Fibroblast of skin of abdomen (primary cell): ENCODE measurements at places on chromosomes 5 and 9.

DNA sequence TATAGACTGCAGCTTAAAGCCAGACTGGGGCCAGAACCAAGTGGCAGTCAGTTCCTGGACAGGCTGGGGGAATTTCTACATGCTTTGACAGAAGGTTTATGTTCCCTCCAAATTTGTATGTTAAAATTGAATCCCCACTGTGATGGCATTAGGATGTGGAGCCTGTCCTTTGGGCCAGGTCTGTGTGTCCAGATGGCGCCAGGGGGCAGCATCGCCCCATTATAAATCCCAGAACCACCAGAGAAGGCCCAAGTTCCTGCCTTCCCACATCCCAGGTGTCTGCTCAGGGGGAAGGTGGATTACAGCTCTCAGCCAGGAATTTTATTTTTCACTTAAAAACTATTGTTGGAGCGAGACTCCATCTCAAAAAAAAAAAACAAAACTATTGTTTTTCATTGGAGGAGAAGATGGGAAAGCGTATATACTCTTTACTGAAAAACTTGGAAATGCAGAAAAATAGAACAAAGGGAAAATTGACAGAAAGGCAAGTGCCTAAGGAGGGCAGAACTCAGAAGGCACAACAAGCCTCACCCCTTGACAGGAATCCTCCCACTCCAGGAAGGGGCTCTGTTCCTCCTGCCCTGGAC lies 5.0 kb downstream of the IL3 start:
- DNase-seq, result peak; percentile 63

GRCh38 chr5:61673007-61673735 lies 341.1 kb downstream of the ZSWIM6 start:
- peak; percentile 6 for DNase-seq

DNA sequence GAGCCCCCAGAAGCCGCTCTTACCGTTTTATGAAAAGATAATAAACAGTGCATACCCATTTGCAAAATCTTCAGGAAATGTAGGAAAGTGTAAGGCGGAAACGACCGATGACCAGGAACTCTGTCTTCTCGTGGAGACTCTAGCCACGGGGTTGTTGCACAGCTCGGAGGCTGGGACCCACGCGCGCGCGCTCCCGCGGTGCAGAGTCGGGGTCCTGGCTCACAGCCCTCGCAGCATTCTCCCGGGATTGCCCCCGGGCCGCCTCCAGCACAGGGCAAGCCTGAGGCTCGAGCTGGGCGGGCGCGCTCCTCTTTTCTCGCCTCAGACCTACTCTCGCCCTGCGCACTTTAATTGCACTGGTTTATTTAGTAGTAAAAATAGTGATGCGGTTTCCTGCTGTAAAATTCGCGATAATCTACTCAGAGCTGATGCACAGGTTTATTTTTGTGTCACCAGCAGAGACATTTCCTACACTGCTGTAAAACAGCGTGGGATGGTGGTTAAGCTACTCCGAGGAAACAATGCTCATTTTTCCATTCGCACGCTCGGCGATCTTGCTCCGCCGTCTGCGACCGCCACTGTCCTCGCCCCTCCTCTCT lies 15.5 kb downstream of the TRIM7 start:
- no peak for DNase-seq

DNA sequence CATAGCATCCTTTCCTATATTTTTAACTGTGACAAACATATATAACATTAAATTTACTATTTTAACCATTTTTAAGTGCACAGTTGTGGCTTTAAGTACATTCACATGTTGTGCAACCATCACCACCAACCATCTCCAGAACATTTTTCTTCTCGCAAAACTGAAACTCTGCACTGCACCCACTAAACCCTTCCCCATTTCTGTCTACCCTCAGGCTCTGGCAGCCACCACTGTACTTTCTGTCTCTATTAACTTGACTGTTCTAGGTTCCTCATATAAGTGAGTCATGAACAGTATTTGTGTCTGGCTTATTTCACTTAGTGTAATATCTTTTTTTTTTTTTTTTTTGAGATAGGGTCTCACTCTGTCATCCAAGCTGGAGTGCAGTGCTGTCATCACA lies 25.5 kb downstream of the KCNMB1 start:
- no peak for DNase-seq

DNA sequence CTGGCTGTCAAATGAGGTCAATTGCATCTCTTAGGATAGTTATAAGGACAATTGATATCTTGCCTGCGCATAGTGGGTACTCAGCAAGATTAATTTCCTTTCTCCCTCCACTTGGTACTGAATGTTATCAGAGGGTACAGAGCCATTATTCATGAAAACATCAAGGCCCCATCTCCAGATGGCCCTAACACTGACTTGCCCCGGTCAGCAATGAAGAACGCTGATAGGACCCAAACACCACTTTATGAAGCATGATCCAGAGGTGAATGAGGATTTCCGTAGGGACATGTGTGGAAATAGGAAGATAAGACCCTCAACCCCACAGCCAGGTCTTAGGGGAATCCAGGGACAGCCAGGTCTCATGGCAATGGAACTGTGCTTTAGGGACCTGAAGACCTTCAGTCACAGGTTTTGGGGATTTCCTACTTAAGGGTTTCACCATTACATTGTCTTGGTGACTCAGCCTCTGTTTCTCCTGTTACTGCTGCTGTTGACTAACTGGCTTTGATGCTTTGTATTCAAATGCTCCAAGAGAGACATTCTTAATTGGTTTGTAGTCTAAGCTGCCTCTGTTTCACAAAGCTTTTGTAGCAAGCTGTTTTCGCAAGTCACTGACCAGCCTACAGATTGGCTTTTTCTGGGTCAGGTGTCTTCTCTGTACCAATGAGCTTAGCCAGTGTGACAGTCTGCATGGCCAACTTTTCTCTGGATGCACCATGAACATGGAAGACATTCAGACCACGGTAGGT lies 35.3 kb upstream of the IQGAP2 start:
- no peak for DNase-seq

DNA sequence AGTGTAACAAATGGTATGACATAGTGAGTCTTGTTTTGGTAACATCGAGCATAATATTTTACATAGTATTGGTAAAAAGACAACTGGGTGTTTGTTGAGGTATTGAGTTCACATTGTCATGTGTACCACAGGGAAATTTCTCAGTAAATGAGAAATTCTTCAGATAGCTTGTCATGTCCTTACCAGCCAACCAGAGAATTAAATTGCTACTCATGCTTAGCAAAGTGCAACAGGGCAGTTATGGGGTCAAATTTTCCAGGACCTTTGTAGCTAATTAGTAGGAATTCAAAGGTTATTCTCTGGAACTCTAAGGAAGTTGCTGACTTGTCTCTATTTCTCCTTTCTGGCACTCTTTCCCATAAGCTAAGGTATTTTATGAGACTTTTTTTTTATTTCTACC lies 595.7 kb downstream of the EFNA5 start:
- DNase-seq, result no peak

DNA sequence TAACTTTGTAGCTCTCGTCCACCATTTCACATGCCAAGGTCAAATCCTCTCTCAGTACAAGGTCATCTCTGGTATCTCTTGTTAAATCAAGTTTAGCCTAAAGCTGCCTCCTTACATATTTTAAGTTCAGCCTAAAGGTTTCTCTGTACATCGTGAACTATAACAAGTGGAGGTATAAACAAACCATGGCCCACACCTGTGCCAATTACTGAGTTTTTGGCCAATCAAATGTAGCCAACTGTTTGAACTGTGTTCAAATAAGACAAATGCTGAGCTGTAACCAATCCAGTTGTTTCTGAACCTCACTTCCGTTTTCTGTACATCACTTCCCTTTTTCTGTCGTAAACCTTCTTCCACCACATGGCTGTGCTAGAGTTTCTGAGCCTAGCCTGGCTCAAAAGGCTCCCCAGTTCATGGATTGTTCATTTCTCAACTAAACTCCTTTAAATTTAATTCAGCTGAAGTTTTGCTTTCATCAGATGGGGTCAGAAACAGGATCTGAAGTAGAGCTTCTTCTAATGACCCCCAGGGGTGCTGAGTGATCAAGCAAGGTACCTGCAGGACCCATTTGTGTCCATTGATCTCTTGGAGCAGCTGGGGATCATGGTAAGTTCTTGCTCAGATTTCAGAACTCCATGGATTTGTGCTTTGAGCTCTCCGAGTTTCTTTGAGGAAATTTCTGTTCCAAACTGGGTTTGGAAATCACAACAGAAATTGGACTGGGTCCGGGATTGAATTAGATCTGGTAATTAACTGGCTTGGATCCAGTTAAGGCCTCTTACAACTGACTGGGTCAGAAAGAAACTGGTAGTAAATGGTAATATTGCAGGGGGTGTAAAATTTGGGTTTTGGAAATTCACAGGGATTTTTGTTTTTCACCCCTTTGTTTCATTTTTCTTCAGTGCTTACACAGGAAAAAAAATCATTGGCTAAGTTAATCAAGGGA lies 11.0 kb upstream of the NANS start:
- DNase-seq, result no peak

DNA sequence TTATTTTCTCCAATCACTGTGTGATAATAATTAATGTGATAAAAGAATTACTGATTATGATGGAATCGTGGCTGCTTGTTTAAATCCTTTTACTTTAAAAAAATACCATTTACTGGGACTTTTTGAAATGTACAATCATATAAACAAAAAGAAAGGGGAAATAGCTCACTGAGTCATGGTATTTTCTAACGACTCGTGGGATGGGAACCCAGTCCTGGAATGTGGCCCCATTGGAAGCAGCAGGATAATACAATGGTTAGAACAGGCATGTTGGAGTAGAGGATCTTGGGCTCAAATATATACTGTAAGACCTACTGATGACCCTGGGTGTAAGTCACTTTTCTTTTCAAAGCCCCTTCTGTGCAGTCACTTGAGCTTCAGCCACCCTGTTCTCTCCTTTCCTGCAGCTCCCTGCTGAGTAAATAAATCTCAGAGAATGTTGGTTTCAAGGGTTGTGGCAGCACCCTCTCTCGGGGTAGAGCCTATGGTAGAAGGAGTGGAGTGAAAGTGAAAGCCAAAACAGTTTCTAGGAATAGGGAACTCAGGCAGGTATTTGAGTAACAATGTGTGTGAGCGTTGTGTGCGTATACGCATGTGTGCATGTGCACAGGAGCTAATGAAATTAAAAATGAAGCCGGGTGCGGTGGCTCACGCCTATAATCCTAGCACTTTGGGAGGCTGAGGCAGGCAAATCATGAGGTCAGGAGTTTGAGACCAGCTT lies 40.8 kb upstream of the LARP1 start:
- DNase-seq, result peak; percentile 50

DNA sequence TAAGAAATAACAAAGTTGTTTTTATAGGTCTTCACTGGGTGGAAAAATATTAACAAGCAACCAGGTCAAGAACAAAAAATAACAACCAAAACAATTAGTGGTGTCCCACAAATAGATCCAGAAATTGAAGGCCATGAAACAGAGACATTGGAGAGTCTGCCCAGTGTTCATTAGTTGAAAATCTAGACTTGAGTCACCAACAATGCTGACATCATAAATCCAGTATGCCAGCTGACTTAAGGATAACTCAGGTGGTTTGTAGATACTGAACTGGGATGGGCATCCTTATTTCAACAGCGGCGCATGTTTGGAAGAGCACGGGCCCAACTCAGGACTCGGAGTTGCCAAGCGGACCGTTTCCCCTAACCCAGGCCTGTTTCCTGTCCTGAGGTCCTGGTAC lies 80.7 kb upstream of the TNFAIP8 start:
- DNase-seq, result no peak

- DNase-seq, result no peak
Measured at GRCh38 chr5:109469896-109470662, 60.3 kb upstream of the PJA2 start.

GRCh38 chr9:126439402-126439765 lies 112.8 kb downstream of the MVB12B start:
- peak; percentile 79 for DNase-seq

- no peak for DNase-seq
Measured at GRCh38 chr5:31464081-31464480, 67.8 kb downstream of the DROSHA start.

GRCh38 chr9:105150991-105151685 lies 93.3 kb upstream of the SLC44A1 start:
- DNase-seq, result peak; percentile 66

GRCh38 chr9:114278881-114279570 lies 43.9 kb upstream of the ORM1 start:
- DNase-seq, result peak; percentile 55

DNA sequence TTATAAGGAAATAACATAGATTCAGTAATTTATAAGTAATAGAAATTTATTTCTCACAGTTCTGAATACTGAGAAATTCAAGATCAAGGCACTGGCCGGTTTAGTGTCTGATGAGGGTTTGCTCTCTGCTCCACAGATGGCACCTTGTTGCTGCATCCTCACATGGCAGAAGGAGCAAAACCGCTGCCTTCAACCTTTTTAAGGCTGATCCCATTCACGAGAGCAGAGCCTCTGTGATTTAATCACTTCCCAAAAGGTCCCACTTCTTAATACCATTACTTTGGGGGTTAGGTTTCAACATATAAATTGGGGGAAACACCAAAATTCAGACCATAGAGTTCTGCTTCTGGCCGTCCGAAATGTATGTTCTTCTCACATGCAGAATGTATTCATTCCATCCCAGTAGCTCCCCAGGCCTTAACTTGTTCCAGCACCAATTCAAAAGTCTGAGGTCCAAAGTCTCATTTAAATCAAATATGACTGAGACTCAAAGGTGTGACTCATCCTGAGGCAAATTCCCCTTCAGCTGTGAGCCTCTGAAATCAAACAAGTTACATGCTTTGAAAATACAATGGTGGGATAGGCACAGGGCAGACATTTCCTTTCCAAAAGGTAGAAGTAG lies 30.6 kb downstream of the BAAT start:
- peak; percentile 6 for DNase-seq

DNA sequence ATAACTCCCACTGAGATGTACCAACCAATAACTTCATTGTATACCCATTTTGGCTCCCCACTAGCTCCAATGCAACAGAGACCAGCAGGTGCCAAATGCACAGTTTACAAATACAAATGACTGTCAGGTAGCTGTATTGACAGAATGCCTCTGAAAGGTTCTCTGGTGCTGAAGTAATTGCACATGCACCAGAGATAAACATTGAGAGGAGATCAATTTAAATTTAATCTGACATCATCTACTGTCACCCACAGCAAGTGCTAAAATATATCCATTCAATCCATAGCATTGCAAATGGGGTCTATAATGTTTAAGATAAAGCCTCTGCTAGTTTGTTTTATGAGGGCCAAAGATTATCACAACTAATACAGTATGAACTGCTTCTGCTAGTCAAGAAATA lies 80.2 kb downstream of the STX17 start:
- DNase-seq, result no peak
